Neural crest cell (in vitro differentiated cells): ENCODE measurements at places on chromosomes 3 and 15. TPM values are rescaled to one million over a fixed set of nuclear protein-coding genes. Genes with fewer than 3 reads are reported as not detected.

DNA sequence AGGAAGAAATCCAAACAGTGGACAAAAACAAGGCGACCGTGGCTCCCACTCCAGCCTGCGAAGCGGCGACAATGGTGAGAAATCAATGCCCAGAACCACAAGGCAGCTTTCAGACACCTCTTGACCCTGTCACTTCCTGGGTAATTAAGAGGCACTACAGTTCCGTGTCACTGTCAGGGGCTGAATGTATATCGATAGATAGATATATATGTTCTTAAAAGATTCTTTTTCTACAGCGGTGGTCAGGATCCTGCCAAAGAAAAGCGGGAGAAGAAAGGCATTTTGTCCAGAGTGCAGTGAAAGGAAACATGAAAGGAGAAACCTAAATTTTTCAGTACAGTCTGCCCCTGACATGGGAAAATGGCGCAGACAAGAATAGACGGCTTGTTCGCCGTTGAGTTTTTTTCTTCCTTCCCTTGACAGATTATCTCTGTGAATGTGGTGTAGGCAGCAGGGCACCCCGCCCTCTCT is 56.2 kb upstream of the HES1 start:
- H3K36me3 ChIP-seq = no peaks in the 10 kb centered on the region
- peaks cover 41% of the 10 kb centered on the region for H3K27me3 ChIP-seq
- H3K4me3 ChIP-seq = peak overlapping the region; percentile 52
- no peak for DNase-seq
- H3K27ac ChIP-seq = peak overlapping the region; percentile 96
- H3K4me1 ChIP-seq = peaks cover 77% of the 10 kb centered on the region

- H3K4me3 ChIP-seq = no peak overlapping the region
- H3K4me1 ChIP-seq = no peaks in the 10 kb centered on the region
- H3K27ac ChIP-seq = no peak overlapping the region
These were observed 997.8 kb upstream of the CFAP20DC start for GRCh38 chr3:60047426-60048200.

GRCh38 chr15:38843051-38843501 is 278.5 kb upstream of the RASGRP1 start:
- no peak overlapping the region for H3K27ac ChIP-seq
- H3K36me3 ChIP-seq = peaks cover 6% of the 10 kb centered on the region
- H3K4me1 ChIP-seq = peaks cover 11% of the 10 kb centered on the region
- no peak for DNase-seq

GRCh38 chr3:53547327-53547726 is 52.9 kb downstream of the CACNA1D start:
- H3K4me1 ChIP-seq = peaks cover 11% of the 10 kb centered on the region
- no peaks in the 10 kb centered on the region for H3K36me3 ChIP-seq
- H3K27ac ChIP-seq = peak overlapping the region; percentile 1
- H3K4me3 ChIP-seq = no peak overlapping the region
- no peaks in the 10 kb centered on the region for H3K27me3 ChIP-seq

GRCh38 chr3:117545484-117545883 is 835.9 kb downstream of the TUSC7 start:
- DNase-seq = no peak
- no peaks in the 10 kb centered on the region for H3K27me3 ChIP-seq
- no peaks in the 10 kb centered on the region for H3K36me3 ChIP-seq
- H3K4me3 ChIP-seq = no peak overlapping the region
- H3K4me1 ChIP-seq = no peaks in the 10 kb centered on the region

Gene UBA7
- 4.2 and 6.0 TPM in 2 replicates for total RNA-seq
